ENCODE measurements at places on chromosomes 16 and 17. TPM values are rescaled to one million over a fixed set of nuclear protein-coding genes. Genes with fewer than 3 reads are reported as not detected.
A peak's percentile ranks its signal among the peaks of the same experiment; 100 is the strongest.

The GGA2 gene
- polyA plus RNA-seq: 165 TPM

- DNase-seq: no peak
Measured at GRCh38 chr17:70298929-70299531, 129.7 kb downstream of the KCNJ2 start.

The NOXO1 gene
- polyA plus RNA-seq: 0.78 TPM

The METTL16 gene
- 39.2 TPM for polyA plus RNA-seq

The TSNAXIP1 gene
- polyA plus RNA-seq: 7.8 TPM

- DNase-seq: peak; percentile 68
Measured at GRCh38 chr16:3819746-3820724, 60.5 kb downstream of the CREBBP start.

DNA sequence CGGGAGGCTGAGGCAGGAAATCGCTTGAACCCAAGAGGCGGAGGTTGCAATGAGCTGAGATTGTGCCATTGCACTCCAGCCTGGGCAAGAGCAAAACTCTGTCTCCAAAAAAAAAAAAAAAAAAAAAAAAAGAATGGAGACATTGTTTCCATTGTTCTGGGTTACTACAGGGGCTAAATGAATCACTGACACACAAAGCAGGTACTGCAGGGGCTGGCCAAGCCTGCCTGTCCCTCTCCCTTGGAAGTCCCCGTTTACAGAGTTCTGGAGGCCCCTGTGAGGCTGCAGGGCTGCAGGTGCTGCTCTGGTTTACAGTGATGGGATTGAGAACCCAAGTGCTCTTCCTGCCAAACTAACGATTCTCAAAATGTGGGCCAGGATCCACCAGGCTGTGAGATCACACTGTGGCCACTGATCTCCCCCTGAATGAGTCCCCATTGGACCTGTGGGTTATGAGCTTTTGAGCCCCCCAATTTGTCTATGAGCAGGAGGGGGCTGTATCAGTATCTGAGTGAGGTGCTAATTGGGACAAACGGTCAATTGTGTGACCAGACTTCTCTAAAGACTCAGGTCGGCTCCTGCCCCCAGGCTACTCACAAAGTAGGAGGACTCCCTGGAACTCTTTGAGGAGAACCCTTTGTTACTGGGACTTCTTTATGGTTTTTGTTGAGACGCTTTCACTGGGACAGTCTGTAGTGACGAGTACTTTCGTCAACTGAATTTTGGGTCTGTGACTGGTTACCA is 39.0 kb downstream of the DNAH17 start:
- DNase-seq: no peak
